Type B pancreatic cell (in vitro differentiated cells): ENCODE measurements at places on chromosomes 1 and 21. TPM values are rescaled to one million over a fixed set of nuclear protein-coding genes. Genes with fewer than 3 reads are reported as not detected.

DNA sequence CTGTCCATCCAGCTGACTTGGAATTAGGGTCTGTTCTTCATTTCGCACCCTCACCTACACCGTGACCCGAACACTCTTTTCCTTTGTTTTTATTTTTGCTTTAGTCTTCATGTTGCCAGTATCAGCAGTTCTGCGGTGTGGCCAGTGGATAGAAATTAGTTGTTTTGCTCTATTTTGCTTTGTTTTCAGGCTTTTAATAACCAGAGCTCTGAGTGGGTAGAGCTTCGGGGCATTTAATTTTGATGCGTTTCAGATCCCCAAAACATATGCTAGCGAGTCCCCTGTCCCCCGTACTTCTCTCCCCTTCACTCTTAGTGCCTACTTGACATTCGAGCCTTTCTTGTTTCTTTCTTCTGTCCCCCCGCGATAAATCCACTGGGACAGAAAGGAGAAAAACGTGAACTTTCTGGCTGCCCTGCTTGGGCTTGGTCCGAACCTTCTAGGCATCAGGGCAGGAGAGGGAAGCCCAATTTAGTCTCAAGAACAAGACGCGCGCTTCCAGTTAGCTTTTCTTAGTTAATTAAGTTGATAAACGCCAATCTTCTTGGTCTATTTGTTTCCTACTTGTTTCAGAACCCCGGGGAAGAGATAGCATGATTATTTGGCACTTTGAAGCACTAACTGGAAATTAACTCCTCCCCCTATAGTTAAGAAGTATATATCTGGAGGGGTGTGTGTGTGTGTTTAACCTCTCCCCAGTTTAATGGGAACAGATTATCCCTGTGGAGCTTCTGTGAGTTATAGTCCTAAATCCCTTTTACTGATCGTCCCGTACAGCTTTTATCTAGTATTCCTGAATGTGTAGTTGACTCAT lies 839 bp downstream of the SWT1 start:
- DNase-seq, result no peak

RHD gene
- total RNA-seq, result not detected in 2 replicates

DNA sequence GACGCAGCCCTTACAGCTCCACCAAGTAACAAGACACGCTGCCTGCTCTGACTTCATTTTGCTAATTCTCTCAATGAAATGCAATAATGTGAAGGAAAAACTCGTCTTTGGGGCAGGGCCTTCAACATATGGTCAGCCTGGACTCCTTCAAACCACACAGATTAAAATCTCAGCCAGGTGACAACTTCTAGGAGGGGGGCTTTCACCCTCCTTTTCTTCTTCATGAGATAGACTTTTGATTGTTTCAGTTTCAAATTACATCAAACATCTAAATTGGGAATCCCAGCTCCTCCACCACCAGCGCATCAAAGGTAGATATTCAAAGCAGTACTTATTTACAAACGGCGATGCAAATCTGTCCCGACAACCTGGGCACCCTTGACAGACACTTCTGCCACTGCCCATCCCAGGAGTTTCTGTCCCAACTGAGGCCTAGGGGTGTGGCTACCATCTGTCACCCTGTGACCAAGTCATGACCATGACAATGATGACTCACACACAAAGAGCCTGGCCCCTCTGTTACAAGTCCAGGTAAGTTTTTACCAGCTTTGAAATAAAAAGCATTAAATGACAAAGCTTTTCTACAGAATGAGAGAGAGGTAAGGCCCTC lies 29.7 kb downstream of the SSBP3 start:
- DNase-seq, result no peak

GRCh38 chr1:198678301-198678836 lies 39.5 kb downstream of the PTPRC start:
- no peak for DNase-seq

KLHDC9 gene
- 14.1 and 14.3 TPM in 2 replicates for total RNA-seq

SLC16A1 gene
- total RNA-seq, result 52.2 and 79.3 TPM in 2 replicates

DNA sequence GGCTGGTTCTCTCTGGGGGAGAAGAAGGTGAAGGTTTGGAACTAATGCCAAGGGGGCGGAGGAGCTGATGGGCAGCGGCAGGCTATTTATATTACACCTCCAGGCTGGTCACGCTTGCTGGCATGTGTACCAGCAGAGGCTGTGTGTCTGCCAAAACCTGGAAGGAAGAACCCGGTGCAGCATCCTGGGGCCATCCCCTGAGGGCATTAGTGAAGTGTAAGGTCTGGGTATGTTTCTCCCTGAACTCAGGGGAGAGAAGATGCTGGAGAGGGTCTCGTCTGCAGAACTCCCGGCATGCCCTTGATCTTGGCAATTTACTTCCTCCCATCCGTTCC lies 5.3 kb downstream of the DISP3 start:
- DNase-seq, result no peak

ADAM30 gene
- not detected in 2 replicates for total RNA-seq

- no peak for DNase-seq
Observed at GRCh38 chr1:32172621-32173245, 6.7 kb upstream of the TXLNA start.

UTS2 gene
- not detected in 2 replicates for total RNA-seq

SLC1A7 gene
- total RNA-seq, result not detected in 2 replicates

DNA sequence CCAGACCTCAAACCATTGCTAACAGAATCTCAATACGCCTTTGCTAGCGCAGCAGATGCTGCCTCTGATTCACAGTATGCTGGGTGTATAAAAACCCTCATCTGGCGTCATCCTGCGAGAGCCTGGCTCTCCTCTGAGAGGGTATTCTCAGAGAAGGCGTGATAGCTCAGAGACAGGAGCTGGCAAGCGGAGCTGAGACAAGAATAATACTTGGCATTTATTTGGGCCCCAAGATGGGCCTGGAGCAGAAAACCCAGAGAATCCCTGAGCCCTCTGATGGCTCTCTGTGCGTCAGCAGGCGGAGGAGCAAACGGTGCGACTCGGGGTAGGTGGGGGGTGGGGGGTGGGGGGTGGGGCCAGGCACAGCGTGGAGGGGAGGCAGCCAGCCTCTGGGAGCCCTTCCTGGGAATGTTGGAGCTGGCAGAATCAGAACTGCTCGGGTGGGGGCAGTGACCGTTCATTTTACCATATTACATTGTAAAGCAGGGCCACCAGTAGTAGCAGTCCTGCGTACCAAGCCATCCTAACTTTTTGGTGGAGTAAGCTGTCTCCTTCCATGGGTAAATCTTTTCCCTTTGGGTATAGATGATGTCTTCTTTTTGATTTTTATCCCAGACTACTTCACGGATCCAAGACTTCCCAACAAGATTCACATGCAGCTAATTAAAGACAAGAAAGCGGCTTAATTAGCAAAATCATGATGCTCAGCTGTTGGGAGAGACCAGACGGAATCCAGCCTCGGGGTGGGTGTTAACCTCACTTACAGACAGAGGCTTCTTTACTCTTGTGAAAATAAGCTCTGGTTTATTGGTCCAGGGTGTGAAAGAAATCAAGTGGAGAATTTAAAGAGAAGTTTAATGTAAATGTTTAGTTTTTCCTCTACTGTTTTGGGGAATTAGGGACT lies 7.1 kb downstream of the RIIAD1 start:
- DNase-seq, result no peak

DNA sequence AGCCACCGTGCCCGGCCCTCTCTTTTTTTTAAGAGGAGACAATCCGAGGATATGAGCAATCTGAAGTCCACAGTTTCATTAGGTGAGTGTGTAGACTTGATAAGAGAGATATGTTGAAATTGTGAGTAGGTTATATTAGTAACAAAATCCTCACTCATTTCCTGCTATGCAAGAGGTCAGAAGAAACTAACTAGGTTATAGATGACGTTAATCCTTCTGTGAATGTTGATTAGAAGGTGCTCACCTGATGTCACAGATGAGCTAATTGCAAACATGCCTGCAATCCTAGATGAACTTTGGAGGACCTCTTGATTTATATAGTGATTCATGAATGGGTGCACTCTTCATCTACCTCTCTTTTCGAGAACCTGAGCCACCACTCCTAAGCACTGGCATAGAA lies 29.3 kb downstream of the NTMT2 start:
- no peak for DNase-seq

FCRL2 gene
- not detected in 2 replicates for total RNA-seq

GRCh38 chr1:213987422-213987926 lies 299 bp upstream of the PROX1 start:
- DNase-seq, result peak; percentile 84

FHAD1 gene
- total RNA-seq, result 0.93 and 3.8 TPM in 2 replicates

GRCh38 chr1:28602536-28603439 lies 10.7 kb downstream of the RAB42 start:
- no peak for DNase-seq

SLC22A15 gene
- 3.4 and 3.9 TPM in 2 replicates for total RNA-seq

DNA sequence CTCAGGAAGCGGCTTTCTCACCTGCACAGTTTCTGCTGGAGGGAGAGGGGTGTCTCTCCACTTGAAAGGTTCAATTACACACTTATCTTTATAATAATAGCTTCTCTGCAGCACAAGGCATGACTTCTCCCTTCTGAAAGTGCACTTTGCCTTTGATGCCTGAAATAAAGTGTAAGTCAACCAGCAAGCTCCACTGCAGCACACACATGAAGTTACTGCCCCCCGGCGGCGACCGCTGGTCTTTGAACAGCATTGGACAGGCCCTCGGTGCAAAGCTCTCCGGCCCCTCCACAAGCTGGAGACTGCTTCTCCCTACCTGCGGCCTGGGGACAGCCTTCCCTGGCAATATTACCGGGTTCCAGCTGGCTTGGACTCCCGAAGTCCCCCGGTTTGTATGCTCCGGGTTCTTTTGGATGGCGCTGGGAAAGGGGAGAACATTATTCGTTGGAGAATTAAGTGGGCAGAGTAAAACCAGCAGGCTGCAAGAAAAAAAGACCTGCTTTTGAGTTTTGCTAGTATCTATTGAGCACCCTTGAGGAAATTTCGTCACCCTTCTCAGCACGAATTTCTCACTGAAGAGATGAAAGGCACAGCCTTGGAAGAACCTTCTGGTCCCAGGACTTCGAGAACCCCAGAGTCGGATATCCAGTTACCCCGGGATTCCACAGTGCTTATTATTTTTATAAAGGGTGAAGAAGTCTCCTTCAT lies 11.8 kb downstream of the RCAN1 start:
- DNase-seq, result peak; percentile 88

DNA sequence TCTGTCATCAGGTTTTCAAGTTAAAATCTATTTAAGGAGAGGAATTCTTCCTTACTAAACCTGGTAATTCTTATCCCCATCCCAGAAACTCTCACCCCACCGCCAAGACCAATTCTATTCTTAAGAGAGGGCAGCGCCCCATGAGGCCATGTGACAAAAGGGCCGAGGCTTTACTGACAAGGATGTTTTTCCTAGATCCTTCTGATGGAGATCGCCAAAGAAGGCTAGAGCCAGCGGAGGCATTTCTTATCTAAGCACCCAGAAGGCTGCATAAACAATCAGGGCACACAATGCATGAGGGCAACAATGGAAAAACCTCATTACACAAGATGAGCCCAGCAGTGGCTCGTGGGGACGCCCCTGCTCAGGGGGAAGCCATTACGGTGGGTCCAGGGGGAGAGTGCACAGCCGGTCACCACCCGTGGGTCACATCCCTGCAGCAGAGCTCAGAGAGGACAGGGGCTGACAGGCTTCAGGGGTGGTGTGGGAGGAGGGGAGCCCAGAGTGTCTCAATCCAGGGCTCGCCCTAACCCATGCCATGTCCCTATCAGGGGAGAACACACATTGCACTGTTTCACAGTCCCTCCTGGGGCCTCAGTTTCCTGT lies 88.7 kb downstream of the ITPKB start:
- no peak for DNase-seq

DNA sequence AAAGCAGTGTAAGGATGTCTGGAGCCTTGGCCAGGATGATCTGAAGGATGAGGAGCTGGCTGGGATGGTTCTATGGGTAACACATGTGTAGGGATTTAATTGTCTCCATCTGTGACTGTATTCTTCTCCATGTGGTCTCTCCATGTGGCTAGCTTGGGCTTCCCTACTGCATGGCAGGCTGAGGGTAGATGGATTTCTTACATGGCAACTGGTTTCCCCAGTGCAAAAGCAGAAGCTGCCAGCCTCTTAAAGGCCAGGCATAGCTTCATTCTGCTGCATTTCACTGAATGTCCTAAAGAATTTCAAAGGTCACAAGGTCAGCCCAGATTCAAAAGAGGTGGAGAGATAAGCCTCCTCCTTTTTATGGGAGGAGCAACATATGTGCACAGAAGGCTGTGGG lies 61.7 kb downstream of the XCL2 start:
- no peak for DNase-seq

NHLH2 gene
- total RNA-seq, result 0.26 and 1.1 TPM in 2 replicates

- DNase-seq, result no peak
Observed at GRCh38 chr21:42505090-42505726, 8.4 kb upstream of the SLC37A1 start.

GRCh38 chr1:65059930-65060538 lies 88.0 kb upstream of the AK4 start:
- no peak for DNase-seq

NBPF4 gene
- 0.10 TPM in 1 of 2 replicates, not detected in the other for total RNA-seq

GUCA2B gene
- 0.69 and 0.92 TPM in 2 replicates for total RNA-seq

DNA sequence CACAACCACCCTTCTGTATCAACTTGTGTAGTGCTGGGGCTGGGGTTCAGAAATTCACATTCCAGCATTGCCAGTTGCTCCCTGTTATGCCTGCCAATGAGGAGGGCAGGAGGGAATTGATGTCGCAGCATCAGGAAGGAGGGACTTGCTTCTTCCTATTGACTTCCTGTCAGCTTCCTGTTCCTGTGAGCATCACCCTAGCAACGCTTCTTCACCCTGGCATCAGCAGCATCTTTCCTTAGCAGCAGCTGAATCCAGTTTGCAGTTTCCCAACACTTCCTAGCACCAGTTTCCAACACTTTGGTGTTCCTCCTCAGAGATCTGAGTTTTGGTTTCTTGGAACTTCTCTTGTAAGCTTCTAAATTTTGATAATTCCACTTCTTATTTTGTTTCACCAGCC lies 8.9 kb upstream of the TRIM62 start:
- DNase-seq, result no peak

GRCh38 chr21:15659753-15660422 lies 69.9 kb upstream of the USP25 start:
- no peak for DNase-seq

- DNase-seq, result no peak
Observed at GRCh38 chr1:244705261-244706234, 52.6 kb downstream of the DESI2 start.

ZNF691 gene
- total RNA-seq, result 11.2 and 18.0 TPM in 2 replicates

GRCh38 chr1:192157067-192157466 lies 1.2 kb upstream of the RGS18 start:
- DNase-seq, result no peak

AADACL4 gene
- total RNA-seq, result not detected in 2 replicates

- no peak for DNase-seq
Observed at GRCh38 chr1:29462096-29462495, 225.8 kb downstream of the PTPRU start.

NR5A2 gene
- 3.5 and 6.2 TPM in 2 replicates for total RNA-seq

- peak; percentile 48 for DNase-seq
Observed at GRCh38 chr1:29650476-29650875, 414.2 kb downstream of the PTPRU start.

PDC gene
- total RNA-seq, result not detected in 2 replicates

- DNase-seq, result no peak
Observed at GRCh38 chr21:40680311-40680710, 166.6 kb downstream of the DSCAM start.

- no peak for DNase-seq
Observed at GRCh38 chr1:183583466-183583865, 6.8 kb downstream of the NCF2 start.
